NCI-H187 treated with DMSO at 0.1 percent for 48 hours (cell line): ENCODE measurements at places on chromosomes 2 and 18.

GRCh38 chr2:105455488-105456003, 56.7 kb upstream of the FHL2 start:
- DNase-seq, result no peak

GRCh38 chr2:55581435-55581834, 36.0 kb downstream of the PPP4R3B start:
- no peak for DNase-seq

DNA sequence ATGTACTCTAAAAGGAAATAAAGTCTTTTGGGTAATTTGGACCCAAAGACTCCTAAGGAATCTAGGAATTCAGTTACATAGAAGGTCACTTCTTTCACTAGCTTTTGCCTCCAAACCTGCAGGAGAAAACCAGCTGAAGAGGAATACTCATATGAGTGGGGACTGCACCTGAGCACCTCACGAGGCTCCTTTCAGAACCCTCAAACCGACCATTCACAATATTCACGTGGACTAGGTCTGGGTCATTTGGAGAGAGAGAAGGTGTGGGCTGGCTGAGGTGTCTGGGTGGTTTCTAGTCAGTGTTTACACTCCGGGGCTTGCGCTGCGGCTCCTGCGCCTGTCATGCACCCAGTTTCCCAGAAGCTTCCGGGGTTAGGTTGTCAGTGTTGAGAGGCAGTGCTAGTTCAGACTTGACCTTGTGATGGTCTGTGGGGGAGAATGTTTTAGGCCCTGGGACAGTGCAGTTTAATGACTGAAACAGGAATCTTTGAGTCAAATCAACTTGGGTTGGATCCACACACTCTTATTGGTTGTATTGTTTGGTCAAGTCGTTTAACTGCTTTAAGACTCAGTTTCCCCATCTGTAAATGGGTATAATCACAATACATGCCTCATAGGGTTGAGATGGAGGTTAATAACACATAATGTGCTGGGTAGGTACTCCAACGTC, 78.4 kb downstream of the LIMS1 start:
- DNase-seq, result no peak

DNA sequence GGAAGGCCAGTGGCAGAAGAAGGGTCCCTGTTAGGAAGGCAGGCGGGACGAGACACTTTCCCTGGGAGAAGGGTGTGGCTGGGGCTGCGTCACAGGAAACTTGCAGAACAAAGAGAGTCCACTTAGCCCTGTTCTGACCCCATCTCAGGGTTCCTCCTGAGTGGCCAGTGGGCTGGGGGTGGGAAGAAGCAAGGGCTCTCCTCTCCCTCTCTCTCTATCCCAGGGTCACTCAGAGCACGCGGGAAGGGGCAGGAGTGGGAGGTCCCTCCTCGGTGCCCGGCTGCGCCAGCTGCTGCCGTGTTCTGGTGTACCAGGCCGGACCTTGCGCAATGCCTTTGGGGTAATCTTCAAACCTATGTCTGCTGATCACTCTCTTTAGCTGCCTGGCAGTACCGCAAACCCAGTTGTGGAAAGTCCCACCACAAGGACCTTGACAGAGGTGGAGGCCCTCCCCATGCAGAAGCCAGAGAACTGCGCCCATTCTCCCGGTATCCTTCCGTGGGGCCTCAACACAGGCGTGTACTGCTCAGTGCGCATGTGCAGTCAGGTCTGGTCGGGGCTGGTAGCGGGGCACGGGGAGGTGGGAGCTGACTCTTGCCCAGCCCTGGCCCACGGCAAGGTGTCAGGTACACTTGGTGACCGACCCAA, 47.8 kb upstream of the ST3GAL5 start:
- no peak for DNase-seq

DNA sequence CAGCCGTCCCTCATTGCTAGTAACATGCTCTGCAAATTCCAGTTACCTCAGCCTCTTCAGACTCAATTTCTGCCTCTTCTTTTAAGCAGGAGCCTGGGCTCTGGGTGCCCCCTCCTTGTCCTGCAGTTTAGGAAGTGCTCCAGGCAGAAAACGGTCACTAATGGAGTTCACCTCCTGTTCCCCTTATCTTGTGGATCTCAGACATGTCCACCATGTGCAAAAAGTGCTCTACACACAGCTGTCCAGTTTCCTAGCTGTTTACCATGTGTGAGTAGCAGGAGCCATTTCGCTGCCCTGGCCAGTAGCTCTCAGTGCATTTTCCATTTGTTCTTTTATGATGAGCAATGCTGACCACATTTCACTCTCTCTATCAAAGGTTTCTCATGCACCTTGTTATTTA, 4.9 kb downstream of the SH3YL1 start:
- DNase-seq, result no peak

GRCh38 chr2:97995026-97995733, 568 bp downstream of the TMEM131 start:
- no peak for DNase-seq

DNA sequence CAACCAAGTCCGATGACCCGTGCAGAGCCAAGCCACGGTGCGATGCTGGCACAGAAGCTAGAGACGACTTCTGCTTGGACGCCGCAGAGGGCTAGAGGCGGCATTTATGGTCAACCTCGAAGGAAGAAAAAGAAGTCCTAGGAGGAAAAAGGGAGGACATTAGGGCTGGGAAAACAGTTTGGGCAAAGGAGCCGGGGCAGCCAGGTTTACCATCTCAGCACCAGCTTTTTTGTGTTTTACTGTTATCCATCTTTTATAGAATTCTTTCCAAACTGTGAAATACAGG, 643 bp upstream of the DTNB start:
- no peak for DNase-seq

GRCh38 chr2:231707625-231707926, 749 bp upstream of the PTMA start:
- no peak for DNase-seq

- DNase-seq, result no peak
Observed at GRCh38 chr18:24633121-24633520, 172.7 kb downstream of the HRH4 start.

DNA sequence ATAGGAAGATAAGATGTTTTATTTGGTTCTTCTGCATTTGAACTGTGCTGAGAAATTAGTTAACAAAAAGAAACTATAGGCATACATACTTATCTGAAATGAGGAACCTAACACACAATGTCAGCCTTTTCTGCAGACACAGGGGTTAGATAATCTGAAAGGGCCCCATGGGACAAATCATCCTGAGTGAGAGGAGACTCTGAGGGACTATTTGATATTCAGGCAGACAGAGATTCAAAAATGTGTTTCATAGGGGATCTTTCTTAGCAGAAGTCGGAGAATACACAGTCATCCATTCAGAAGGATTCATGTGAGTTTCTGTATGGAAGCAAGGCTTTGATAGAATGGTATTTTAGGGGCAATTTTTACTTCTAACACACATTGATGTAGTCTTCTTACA, 79.1 kb downstream of the NCKAP5 start:
- DNase-seq, result no peak

DNA sequence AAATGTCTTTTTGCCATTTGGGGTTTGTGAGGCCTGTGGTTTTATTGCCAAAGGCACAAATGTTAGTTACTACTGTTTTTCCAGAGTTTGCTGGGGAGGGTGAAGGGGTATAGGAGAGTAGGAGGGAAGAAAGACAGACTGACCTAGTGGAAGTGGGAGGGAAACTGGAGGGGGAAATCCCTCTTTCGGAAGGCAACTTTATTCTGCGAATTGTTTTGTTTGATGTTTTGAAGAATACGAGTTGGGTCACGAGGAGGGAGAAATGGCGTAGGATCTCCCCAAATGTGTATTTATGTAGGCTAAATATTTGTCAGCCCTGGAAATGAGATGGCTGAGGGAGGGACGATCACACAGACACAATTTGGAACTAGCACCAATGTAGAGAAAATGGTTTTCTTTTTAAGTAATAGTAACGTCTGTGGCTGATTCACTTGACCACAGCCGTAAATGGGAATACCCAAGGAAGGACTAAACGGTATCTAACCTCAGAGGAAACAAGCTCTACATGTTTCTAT, 172.3 kb downstream of the ICOS start:
- DNase-seq, result no peak

DNA sequence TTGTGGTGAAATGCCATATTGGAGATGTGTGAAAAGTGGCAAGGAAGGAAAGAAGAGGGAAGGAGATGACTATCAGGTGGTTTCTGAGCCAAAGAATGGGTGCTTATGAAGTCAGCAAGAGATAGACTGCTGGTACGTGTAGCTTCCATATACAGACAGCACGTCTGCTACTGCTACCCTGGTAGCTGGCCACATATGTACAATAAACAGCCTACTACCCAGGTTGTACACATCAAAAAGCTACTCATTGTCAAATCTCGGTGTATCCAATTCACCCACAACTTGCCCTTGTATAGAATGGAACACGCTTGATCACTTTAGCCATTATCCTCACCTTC, 761.8 kb downstream of the LRRTM4 start:
- DNase-seq, result no peak

GRCh38 chr2:47535996-47536395, 133.0 kb downstream of the MSH2 start:
- DNase-seq, result no peak

GRCh38 chr2:62396880-62397279, 109.1 kb downstream of the TMEM17 start:
- no peak for DNase-seq

DNA sequence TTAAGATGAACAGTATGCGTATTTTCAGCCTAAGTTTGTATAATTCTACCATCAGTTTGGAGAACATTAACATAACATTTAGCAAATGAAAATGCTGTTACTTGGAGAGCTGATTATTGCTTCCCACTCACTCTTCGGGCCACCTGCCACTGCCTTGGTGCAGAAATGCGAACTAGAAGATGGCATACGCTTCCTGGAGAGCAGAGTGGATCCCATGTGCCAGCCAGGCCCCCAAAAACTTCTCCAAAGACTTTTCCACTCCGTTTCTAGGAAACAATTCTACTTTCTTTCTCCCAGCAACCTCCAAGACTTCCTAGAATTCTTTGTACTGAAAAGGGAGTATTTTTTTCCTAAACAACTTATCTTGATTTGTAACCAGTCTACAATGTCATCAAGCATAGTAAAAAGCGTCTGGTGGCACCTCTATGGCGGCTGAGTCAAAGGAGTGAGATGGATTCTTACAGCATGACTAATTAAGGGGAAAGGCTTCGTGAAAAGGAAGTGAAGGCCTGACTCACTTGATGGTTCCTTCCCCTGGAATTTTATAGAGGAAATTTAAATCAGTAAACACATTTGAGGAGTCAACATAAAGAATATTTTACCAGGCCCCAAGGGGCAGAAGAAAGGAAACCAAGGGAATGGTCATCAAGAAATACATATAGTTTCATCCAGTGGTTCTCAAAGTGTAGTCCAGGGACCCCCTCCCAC, 36.6 kb downstream of the FEZ2 start:
- no peak for DNase-seq

- DNase-seq, result no peak
Observed at GRCh38 chr18:58796220-58796619, 68.5 kb upstream of the ZNF532 start.

DNA sequence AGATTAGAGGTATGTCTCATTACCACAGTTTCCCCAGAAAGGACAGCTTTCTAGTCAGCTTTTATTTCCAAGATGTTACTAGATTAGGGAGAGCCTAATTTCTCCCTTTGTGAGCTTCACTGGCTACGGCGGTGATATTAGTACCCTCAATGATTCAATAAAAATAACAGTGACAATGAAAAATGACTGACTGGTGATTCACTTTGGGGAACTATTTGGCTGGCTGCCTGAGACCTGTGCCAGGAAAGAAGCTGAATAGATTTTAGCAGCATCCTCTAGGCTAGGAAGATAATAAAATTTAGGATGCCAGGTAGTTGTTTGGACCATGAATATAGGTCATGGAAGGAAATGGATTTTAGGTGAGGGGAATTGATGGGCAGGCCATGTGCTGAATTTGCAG, 178.7 kb downstream of the FMNL2 start:
- no peak for DNase-seq

GRCh38 chr2:168992026-168992425, 39.1 kb downstream of the ABCB11 start:
- DNase-seq, result no peak

- DNase-seq, result no peak
Observed at GRCh38 chr2:238777369-238778067, 70.4 kb upstream of the TWIST2 start.

DNA sequence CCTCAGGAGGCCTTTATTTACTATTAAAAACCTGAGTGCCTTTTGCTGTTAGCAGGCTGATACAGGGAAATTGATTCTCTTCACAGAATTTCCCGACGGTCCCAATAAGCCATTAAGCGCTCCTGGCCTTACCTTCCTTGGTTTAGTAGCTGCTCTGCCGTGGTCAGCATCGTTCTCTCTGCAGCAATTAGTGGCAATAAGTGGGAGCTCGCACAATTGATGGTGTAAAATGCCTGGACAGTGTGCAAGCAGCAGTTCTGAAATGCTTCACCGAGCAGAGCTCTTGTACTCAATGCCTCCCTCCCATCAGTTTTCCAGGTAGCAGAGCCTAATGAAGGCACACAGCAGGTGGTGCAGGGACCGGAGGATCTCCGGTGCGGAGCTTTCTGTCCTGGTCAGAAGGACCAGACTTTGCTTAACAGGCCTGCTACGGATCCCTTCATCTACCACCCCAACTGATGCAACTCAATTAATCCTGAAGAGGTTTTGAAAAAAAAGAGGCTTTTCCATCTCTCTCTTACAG, 1.1 kb upstream of the LINC00305 start:
- DNase-seq, result no peak

DNA sequence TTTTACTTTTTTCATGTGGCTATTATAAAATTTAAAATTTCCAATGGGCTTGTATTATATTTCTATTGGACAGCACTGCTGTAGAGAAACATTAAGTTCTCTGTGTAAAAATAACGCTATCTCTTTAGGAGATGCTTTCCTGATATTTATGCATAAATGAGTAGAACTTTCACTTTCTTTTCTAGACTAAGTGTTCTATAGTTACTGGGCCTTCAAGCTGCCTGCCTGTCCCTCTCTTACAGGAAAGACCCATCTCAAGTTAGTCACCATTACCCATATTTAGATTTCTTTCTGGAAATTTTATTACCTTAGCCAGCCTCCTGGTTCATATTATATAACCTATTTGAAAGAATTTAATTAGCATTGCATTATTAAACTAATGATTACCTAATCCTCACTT, 4.8 kb downstream of the ITGA4 start:
- DNase-seq, result no peak

DNA sequence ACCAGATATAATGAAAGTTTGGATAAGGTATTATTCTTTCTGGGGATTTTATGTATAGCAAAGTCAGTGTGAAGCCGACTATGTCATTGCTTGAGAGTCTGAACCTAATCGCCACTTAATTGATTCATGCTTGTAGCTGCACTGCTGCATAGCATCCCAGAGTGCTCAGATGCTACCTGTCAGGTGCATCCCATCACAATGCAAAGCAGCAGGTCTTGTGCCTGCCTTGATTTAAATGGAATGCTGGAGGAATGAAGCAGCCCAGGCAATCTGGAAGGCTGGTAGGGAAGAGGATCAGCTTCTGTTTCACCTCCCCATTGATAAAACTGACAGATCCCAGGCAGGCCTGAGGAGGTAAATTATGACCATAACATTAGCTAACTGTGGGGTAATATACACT, 40.4 kb upstream of the ATIC start:
- no peak for DNase-seq

DNA sequence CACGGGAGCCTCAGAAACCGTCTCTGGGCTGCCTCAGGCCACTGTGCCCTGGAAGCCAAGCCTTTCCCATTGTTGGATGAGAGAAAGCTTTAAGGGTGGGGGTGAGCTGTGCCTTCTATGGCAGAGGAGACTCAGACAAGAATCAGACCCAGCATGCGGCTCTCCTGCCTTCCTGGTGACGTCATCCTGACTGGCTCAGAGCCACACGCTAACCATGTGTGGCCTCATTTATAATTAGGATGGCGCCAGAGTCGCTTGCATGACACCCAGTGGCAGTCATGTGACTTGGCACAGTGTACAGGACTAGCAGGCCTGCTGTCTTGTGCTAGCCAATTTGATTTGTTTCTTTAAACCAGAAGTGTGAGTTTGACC, 99.1 kb downstream of the SH3BP4 start:
- DNase-seq, result no peak
